ENCODE measurements at places on chromosomes 1 and 21.

DNA sequence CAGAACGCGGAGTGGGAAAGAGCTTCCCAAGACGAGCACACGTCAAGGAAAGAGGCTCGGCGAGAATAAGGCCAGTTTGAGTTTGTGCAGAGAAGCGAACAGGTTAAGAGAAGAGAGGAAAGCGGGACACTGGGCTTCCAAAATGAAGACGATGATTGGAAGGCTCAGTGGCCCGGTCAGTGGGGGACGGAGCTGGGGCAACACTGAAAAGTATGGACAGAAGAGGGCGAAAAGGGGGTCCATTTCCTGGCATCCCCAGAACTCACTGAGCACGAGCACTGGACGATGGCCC lies 258 bp downstream of the CCT3 start:
- DNase-seq: no peak

GRCh38 chr21:42037943-42038342 lies 27.8 kb upstream of the ZBTB21 start:
- no peak for DNase-seq

GRCh38 chr1:235112297-235113182 lies 16.1 kb downstream of the TOMM20 start:
- DNase-seq: no peak

DNA sequence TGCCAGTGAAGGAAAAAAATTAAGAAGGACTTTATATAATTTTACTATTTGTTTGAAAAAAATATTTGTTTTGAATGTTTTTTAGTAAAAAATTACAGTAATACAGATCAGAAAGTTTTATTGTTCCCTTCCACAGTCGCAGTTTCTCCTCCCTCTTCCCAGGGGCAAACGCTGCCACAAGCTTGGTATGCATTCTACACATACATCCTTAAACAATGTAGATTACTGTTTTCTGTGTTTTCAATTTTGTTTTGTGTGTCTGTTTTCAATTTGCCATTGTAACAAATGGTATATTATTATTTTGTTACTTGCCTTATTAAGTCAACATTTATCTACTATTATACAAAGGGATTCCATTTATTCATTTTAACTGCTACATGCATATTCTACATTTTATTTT lies 257.1 kb downstream of the HMCN1 start:
- no peak for DNase-seq

- no peak for DNase-seq
Observed at GRCh38 chr1:70714149-70714548, 303.1 kb downstream of the CTH start.

GRCh38 chr1:41495210-41495948 lies 10.9 kb upstream of the EDN2 start:
- no peak for DNase-seq

DNA sequence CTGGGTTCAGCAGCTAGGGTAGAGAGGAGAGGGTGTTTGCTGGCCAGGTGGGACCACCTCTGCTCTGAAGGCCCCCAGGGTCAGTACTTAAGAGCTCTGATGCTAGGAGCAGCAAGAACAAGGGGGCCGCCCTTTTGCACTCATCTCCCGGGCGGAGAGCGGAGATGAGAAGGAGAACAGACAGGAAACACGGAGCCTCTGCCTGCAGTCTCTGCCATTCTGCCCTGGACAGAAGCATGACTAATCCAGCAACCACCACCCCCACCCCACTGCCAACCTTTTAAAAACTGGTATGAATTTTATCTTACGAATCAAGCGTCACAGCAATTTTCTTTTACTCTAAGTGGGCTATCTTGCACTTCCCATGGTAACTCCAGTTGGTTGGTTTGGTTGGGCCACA lies 34.5 kb downstream of the PARP1 start:
- no peak for DNase-seq

DNA sequence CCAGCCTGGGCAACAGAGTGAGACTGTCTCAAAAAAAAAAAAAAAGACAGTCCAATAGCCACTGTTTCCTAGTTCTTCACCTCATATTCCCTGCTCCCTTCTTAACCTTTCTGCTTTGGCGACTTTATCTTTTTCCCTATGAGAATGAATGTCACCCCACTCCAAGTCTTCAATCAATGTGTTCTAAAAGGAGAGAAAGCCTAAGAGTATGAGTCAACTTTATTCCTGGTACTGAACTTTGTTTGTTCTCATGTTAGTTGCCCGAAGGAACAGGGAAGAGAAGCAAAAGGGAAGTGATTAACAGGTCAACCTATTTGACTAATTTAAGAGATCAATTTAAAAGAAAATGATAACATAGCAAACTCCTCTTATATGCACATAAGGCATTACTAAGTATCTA lies 39.9 kb upstream of the SLC16A1 start:
- no peak for DNase-seq

DNA sequence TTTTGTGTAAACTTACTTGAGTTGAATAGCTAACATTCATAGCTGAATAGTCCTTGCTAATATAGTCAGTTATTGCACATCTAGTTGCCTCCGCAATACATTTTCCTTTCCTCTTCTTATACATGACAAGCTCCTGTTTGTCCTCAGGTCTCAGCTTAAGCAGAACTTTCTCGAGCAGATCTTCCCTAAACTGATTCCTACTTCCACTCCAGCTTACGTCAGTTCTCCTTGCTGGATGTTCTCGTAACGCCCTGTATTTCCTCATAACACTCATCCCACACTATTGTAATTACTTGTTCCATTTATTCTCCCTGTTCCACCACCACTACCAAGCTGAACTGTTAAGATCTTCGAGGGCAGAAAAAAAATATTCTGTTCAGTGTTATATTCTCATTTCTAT lies 15.1 kb upstream of the OMA1 start:
- DNase-seq: no peak

DNA sequence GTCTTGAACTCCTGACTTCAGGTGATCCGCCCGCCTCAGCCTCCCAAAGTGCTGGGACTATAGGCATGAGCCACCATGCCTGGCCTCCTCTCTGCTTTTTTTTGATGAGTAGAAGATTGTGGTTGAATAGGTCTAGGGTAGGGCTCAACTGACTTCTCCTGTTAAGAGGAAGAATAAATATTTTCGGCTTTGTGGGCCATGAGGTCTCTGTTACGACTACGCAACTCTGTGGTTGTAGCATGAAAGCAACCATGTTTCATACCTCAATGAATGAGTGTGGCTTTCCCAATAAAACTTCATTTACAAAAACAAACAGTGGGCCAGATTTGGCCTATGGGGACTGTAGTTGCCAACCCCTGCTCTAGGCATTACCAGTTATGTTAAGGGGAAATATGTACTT lies 67.8 kb downstream of the NID1 start:
- no peak for DNase-seq

GRCh38 chr1:15095496-15095875 lies 58.1 kb upstream of the TMEM51 start:
- DNase-seq: no peak

DNA sequence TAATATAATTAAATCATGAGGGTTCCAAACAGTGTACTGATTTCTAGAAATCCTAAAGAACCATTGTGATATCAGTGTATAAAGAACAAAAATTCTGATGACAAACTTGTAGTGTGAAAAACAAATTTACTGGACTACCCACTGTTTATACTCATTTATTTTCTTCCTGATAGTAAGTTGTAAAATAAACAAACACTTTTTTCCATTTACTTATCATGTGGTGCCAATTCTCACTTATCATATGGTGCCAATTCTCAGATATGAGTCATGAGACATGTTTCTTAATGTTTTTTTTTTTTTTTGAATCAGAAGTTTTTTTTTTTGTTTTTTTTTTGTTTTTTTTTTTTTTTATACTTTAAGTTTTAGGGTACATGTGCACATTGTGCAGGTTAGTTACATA lies 137.7 kb downstream of the LEPR start:
- DNase-seq: no peak

DNA sequence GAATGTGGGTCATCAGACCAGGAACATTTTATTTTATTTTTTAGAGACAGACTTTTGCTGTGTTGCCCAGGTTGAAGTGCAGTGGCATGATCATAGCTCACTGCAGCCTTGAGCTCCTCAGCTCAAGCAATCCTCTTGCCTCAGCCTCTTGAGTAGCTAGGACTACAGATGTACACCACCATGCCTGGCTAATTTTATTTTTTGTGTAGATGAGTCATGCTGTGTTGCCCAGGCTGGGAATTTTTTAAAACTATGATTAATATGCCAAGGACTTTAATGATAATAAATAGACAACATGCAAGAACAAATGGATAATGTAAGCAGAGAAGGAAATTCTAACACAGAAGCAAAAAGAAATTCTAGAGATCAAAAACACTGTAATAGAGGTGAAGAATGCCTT lies 142.4 kb downstream of the AK5 start:
- no peak for DNase-seq

DNA sequence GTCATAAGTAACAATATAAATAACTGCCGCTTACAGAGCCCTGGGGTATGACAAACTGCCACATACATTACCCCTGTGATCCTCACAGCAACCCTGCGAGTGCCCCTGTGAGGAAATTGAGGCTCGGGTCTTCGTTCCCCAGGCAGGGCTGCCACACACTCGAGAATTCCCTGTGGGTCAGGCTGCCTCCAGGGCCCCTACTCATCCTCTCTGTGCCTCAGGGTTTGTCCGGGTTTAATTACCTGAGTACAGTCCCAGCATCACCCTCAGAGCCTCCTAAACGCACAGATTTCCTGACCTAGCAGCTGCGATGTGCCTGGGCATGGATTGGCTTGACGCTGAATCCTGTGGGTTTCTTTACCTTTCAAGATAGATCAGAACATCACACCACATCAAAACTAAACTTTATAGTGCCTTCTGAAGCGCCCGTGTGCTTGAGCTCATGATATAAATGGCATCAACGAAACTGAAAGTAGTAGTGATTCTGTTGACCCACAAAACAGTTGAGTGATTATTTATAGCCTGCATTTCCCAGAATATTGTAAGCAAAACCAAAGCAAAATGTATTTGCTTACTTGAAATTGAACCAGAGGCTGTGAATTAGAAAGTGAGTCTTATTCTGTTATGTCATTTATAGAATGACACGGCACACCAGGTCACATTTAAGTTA lies 14.0 kb downstream of the SLC37A1 start:
- DNase-seq: peak; percentile 77

DNA sequence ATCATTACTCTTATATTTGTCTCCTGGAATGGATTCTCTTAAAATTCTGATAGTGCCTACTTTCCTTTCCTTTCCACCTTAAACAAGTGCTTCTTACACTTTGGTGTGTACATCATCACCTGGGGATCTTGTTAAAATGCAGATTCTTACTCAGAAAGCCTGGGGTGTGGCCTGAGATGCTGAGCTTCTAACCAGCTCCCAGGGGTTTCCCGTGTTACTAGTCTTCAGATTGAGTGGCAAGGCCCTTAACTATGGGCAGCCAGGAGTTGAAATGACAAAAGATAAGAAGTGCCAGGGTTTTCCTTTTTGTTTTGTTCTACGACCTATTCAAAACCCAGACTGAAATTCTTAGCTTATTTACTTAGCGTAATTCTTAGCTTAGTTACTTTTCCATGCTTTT lies 159.2 kb downstream of the HFM1 start:
- DNase-seq: no peak

GRCh38 chr1:73065339-73066041 lies 783.2 kb upstream of the NEGR1 start:
- no peak for DNase-seq

DNA sequence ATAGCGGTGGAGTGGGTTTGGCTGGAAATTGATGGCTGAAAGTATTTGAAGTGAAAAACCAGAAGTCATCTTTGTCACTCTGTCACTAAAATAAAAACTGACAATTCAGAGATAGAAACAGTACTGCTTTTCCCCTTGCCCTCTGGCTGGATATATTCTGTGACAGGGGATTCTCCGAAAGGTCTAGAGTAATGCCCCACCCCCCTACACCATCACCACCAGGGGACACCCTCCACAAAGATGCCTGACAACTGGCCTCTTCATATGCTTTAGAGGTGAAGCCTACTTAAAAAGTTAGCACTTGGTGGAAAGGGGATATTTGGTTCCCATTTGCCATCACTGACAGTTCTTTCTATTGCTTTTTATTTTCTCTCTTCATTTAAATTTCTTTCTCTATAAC lies 73.5 kb downstream of the SGIP1 start:
- DNase-seq: no peak

DNA sequence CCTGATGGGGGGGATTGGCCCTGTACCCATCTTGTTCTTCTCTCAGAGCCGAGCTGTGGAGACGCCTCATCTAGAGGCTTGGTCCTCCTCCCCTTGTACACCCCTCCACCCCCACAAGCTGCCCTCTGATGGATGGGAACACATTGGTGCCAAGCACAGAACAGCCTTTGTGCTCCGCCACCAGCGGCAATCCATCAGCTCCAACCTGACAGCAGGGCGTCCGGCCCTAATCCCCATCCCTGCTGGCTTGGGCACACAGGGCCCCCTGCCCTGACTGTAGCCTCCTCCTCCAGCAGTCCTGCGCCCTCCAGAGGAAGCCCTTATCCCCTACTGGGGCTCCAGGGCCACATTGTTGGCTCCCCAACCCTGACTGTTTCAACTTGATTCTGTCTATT lies 3.8 kb upstream of the MYOG start:
- no peak for DNase-seq

GRCh38 chr1:155474146-155474545 lies 88.5 kb downstream of the ASH1L start:
- no peak for DNase-seq

- DNase-seq: no peak
Observed at GRCh38 chr1:233919786-233920185, 15.3 kb downstream of the SLC35F3 start.

DNA sequence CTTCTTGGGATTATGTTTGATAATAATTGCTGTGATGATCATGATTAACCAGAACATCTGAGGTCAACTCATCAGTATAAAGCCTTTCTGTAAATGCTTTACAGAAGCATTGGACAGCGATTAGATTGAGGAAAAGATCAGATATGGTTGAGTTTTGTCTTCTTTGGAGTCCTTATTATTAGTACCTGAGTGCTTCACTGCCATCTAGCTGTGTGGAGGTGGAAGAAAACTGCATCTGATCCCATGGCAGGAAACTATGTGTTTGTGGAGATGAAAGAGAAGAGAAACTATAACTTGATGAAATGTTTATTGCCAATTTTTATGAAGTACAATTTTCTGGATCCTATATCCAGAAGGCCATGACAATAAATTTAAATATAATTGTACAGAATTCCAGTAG lies 11.4 kb downstream of the FLG2 start:
- no peak for DNase-seq

- no peak for DNase-seq
Observed at GRCh38 chr1:7454052-7454815, 316.9 kb upstream of the VAMP3 start.

GRCh38 chr1:220708936-220709801 lies 19.0 kb downstream of the C1orf115 start:
- DNase-seq: no peak

GRCh38 chr1:187027253-187027652 lies 198.5 kb downstream of the PLA2G4A start:
- no peak for DNase-seq

GRCh38 chr1:53532377-53532776 lies 73.2 kb downstream of the DMRTB1 start:
- DNase-seq: no peak
